Liver (tissue), 10 donors: ENCODE measurements at places on chromosomes 12 and 14. TPM values are rescaled to one million over a fixed set of nuclear protein-coding genes. Genes with fewer than 3 reads are reported as not detected.

ST8SIA1 gene
- total RNA-seq: 0.17 TPM

PTPRB gene
- 64.9 TPM for total RNA-seq

LYZ gene
- 24.7 TPM for total RNA-seq

TMPRSS12 gene
- total RNA-seq: not detected

OAS2 gene
- total RNA-seq: 8.8 TPM

KLRB1 gene
- total RNA-seq: 1.2 TPM

PMCH gene
- not detected for total RNA-seq

PRKD1 gene
- 1.1 TPM for total RNA-seq

DNA sequence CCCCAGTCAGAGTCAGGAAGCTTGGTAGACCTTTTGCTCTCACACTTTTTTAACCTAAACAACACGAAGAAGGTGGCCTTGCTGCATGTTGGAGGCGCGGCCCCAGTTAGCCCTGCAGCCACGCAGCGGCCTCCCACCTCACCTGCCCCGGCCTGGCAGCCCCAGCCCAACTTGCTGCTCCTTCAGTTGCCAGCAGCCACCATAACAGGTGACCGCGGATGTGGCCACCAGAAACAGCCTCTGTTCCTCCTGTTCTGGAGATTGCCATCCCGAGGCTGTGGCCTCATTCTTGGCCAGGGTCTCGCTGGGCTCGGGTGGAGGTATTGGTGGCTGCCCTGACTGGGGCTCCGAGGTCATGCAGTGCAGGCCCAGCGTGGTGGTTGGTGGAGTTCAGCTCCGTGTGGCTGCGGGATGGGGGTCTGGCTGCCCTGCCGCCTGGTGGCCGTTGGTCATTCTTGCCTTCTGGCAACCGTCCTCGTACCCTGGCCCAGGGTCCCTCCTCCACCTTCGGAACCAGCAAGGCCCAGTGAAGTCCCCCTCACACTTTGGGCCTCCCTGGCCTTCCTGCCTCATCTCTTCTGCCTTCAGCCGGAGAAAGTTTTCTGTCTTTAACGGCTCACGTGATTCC, 20.7 kb upstream of the TEX22 start:
- no peaks in the 10 kb centered on the region for H3K27me3 ChIP-seq
- H3K27ac ChIP-seq: no peak overlapping the region
- H3K36me3 ChIP-seq: no peaks in the 10 kb centered on the region
- no peak for DNase-seq
- H3K4me1 ChIP-seq: no peaks in the 10 kb centered on the region

DNA sequence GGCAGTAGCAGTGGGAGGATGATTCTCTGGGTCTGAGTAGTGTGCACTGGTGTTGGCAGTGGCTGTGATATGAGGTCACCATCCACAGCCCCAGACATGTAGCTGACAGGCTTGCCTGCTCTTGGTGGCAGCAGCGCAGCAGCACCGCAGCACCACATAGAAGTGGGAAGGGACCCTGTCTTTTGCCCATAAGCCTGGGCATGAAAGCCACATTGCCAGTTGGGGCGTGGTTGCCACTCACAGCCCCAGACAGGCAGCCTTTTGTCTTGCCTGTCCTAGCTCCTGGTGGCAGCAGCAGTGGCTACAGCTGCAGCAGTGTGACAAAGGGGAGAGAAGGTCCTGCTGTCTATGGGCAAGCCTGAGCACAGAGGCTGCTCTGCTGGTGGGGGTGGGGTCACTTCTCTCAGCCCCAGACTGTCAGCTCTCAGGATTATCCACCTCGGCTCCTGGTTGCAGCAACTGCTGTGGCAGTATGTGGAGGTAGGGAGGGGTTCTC, 71.5 kb downstream of the BRMS1L start:
- H3K27me3 ChIP-seq: no peaks in the 10 kb centered on the region
- H3K36me3 ChIP-seq: no peaks in the 10 kb centered on the region
- no peak overlapping the region for H3K27ac ChIP-seq

GRCh38 chr14:68729556-68729955, 63.3 kb downstream of the ZFP36L1 start:
- no peaks in the 10 kb centered on the region for H3K27me3 ChIP-seq
- H3K36me3 ChIP-seq: no peaks in the 10 kb centered on the region
- peaks cover 24% of the 10 kb centered on the region for H3K4me1 ChIP-seq
- no peak overlapping the region for H3K4me3 ChIP-seq

DNA sequence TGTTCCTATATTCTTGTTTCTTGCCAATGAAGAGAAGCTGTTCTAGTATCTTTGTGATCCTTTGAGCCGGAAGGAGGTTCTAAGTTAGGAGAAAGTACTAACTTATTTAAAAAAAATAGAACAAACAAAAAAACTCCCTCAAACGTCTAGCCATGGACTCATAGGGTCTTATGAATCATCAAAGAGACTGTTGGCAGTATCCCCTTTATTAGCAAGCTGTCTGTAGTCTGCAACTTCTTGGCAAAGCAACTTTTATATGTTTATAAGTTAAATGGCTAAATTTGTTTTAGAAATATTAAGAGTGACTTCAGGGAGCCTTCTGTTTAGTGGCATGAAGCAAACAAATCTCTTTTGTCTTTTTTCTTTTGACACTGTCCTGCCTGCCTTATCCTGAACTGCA, 291.9 kb downstream of the FUT8 start:
- H3K4me3 ChIP-seq: no peak overlapping the region
- no peaks in the 10 kb centered on the region for H3K4me1 ChIP-seq
- H3K27me3 ChIP-seq: no peaks in the 10 kb centered on the region
- no peak for DNase-seq
- no peak overlapping the region for H3K27ac ChIP-seq

GRCh38 chr14:42407153-42407552, 800.5 kb downstream of the LRFN5 start:
- H3K4me1 ChIP-seq: no peaks in the 10 kb centered on the region
- no peaks in the 10 kb centered on the region for H3K36me3 ChIP-seq
- no peaks in the 10 kb centered on the region for H3K27me3 ChIP-seq
- no peak overlapping the region for H3K4me3 ChIP-seq

- no peaks in the 10 kb centered on the region for H3K4me1 ChIP-seq
- H3K27me3 ChIP-seq: no peaks in the 10 kb centered on the region
- no peaks in the 10 kb centered on the region for H3K36me3 ChIP-seq
- no peak overlapping the region for H3K4me3 ChIP-seq
- H3K27ac ChIP-seq: no peak overlapping the region
These were observed 5.1 kb downstream of the GPRC5D start for GRCh38 chr12:12946686-12947355.

GRCh38 chr12:23133471-23133870, 508.5 kb downstream of the ETNK1 start:
- H3K4me1 ChIP-seq: no peaks in the 10 kb centered on the region
- DNase-seq: no peak
- H3K27me3 ChIP-seq: no peaks in the 10 kb centered on the region
- no peaks in the 10 kb centered on the region for H3K36me3 ChIP-seq

DNA sequence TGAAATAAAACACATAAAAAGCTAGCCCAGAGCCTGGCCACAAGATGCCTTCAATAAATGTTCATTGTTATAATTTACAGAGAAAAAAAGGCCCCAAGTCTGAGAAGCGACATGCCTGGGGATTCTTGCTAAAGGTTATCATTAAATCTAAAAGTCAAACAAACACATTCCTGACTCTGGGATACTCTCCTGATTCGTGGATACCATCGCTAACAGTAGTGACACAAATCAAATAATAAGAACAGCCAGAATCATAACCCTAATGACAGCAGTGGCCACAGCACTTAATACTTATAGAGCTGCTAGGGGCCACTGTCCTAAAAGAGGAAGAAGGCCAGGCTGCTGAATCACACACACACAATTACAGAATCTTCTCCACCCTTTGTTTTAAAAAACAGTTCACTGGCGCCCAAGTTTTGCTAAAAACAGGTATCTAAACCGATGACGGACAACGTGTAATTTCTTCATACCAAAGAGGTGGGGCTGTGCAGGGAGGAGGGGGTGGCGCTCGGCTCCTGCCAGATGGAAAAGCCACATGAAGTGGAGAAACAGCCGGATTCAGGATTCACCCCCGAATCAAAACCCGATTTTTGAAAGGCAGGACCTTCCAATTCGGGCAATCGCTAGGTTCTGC, 1.2 kb downstream of the CLIP1 start:
- peak overlapping the region; percentile 99 for H3K27ac ChIP-seq
- peak overlapping the region; percentile 83 for H3K4me3 ChIP-seq
- H3K36me3 ChIP-seq: no peaks in the 10 kb centered on the region
- H3K27me3 ChIP-seq: no peaks in the 10 kb centered on the region
- peaks cover 33% of the 10 kb centered on the region for H3K4me1 ChIP-seq

DNA sequence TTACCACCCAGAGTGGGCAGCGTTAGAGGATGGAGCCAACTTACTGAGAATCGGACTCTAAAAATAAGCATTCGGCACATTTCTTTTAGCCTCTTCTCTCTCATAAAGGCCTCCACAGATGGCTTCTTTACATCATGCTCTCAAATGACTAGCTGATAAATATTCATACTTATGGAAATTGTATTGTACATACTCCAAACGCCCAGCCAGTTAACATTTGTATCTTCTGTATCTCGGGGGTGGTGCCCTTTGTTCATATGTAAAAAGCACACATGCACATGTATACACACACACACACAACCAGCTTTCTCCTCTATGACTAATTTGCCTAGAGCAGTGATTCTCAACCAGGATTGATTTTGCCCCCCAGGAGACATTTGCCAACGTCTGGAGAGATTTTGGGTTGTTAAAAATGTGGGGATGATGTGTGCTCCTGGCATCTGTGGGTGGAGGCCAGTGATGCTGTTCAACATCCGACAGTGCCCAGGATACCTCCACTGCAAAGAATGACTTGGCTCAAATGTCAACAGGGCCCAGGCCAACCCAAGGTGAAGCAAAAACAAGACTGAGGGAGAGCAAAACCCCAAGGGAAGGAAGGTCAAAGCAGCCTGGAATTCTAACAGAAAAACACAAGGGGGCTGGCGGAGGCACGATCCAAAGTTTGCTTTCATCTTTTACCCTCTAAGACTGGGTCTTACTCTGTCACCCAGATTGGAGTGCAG, 15.2 kb upstream of the CDK2AP1 start:
- H3K4me1 ChIP-seq: no peaks in the 10 kb centered on the region
- no peaks in the 10 kb centered on the region for H3K27me3 ChIP-seq
- DNase-seq: no peak
- no peak overlapping the region for H3K4me3 ChIP-seq
- no peak overlapping the region for H3K27ac ChIP-seq

- H3K27me3 ChIP-seq: peaks cover 2% of the 10 kb centered on the region
- H3K36me3 ChIP-seq: no peaks in the 10 kb centered on the region
- H3K4me3 ChIP-seq: no peak overlapping the region
- H3K27ac ChIP-seq: no peak overlapping the region
- H3K4me1 ChIP-seq: no peaks in the 10 kb centered on the region
- DNase-seq: no peak
These were observed 49.3 kb upstream of the ASPG start for GRCh38 chr14:104036212-104036611.

DNA sequence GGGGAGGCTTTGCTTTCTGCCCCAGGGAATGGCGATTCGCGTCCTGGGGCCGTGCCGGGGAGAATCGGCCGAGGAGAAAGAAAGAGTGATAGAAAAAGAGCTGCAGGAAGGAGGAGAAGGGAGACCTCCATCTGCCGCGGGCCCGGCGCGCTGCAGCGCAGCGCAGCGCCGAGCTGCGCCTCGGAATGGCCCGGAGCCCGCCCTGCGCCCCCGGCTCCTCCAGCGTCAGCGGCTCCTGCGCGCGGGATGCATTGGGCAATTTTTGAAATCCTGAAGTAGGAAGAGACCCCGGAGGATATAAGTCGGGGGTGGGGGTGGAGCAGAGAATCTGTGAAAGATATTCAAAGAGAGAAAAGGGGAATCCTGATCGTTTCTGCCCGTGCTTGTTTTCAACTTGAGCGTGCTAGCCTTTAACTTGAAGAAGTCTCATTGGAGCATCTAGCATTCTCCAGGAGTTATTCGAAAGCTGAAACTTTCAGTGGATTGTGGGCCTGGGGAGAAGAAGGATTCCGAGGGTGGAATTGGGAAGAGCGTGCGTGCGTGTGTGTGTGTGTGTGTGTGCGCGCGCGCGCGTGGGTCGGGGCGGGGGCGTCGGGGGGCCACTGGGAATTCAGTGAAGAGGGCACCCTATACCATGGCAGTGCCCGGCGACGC, 441 bp downstream of the PDE3A start:
- peaks cover 25% of the 10 kb centered on the region for H3K4me1 ChIP-seq
- H3K27ac ChIP-seq: peak overlapping the region; percentile 77
- peaks cover 5% of the 10 kb centered on the region for H3K27me3 ChIP-seq
- H3K4me3 ChIP-seq: peak overlapping the region; percentile 52
- no peak for DNase-seq
- no peaks in the 10 kb centered on the region for H3K36me3 ChIP-seq

GRCh38 chr12:94571556-94571955, 78.8 kb downstream of the TMCC3 start:
- H3K27me3 ChIP-seq: no peaks in the 10 kb centered on the region
- H3K4me1 ChIP-seq: no peaks in the 10 kb centered on the region
- H3K27ac ChIP-seq: no peak overlapping the region

GRCh38 chr12:70317781-70318180, 48.3 kb upstream of the KCNMB4 start:
- no peaks in the 10 kb centered on the region for H3K27me3 ChIP-seq
- no peak for DNase-seq
- H3K4me1 ChIP-seq: no peaks in the 10 kb centered on the region
- no peak overlapping the region for H3K27ac ChIP-seq
- peaks cover 9% of the 10 kb centered on the region for H3K36me3 ChIP-seq

DNA sequence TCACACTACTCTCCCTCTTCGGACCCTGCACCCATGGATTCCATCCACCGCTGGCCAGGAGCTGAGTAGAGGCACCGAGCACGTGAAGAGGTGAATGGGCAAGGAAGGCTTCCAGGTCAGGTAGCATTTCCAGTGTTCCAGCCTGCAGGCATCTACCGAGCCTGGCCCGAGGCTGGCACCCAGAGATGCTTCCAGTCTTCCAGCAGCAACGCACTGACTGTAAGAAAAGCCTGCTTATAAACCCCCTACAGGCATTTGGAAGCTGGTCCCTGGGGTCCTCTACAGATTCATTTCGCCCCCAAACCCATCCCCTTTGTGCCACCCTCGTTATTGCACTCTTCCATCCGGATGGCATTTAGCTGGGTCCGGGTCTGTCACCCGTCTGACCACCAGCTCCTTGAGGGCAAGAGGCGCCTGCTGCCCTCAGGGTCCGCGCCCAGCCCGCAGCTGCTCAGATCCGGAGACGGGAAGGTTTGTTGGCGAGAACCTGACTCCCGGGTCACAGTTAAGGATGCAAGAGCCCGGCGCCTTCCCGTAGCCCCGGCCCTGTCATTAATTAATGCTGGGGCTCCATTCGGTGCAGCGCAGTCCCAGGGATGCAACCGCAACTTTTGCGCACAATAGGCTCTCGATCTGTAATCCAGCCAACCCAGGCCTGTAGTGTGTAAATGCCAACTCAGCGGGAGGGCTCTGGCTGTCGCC, 614 bp upstream of the MARK3 start:
- peaks cover 10% of the 10 kb centered on the region for H3K4me1 ChIP-seq
- H3K27ac ChIP-seq: peak overlapping the region; percentile 99
- H3K4me3 ChIP-seq: peak overlapping the region; percentile 65
- DNase-seq: no peak
- H3K36me3 ChIP-seq: no peaks in the 10 kb centered on the region

DNA sequence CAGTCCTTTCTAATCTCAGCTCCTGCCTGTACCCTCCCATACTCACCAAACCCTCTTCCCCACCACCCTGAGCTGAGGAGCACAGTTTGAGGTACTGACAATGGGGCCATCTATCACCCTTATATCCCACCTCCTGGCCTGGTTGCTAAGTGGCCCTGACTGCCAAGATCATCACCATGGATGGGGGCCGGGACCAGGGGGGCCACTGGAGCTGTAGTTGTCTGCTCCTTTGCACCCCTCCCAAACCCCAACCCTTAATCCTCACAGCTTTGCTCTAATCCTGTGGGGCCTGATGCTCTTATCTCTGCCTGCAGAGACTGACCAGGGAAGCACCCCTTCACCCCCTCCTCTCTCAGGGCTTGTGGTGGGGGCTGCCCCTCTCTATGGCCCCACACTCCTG, 395 bp upstream of the GNB3 start:
- H3K4me3 ChIP-seq: no peak overlapping the region
- DNase-seq: no peak

- H3K36me3 ChIP-seq: no peaks in the 10 kb centered on the region
- H3K27me3 ChIP-seq: no peaks in the 10 kb centered on the region
- H3K4me3 ChIP-seq: no peak overlapping the region
- no peak for DNase-seq
- H3K27ac ChIP-seq: no peak overlapping the region
These were observed 4.3 kb upstream of the PLEKHG6 start for GRCh38 chr12:6306151-6306550.
